ENCODE measurements at places on chromosomes 13 and 19. TPM values are rescaled to one million over a fixed set of nuclear protein-coding genes. Genes with fewer than 3 reads are reported as not detected.

Gene ZNF442
- 0.46 TPM for polyA plus RNA-seq

Gene KRTDAP
- not detected for polyA plus RNA-seq

Gene CGB8
- polyA plus RNA-seq, result not detected

Gene OR7C1
- polyA plus RNA-seq, result not detected

Gene SIGLEC5
- polyA plus RNA-seq, result not detected

Gene SHD
- polyA plus RNA-seq, result not detected

Gene FUT1
- not detected for polyA plus RNA-seq

Gene PLIN5
- not detected for polyA plus RNA-seq

Gene ICAM5
- polyA plus RNA-seq, result not detected

Gene RYR1
- polyA plus RNA-seq, result not detected

All from immature natural killer cell (primary cell).